ENCODE measurements at places on chromosomes 12 and 14.

- no peaks in the 10 kb centered on the region for H3K27me3 ChIP-seq
- no peak overlapping the region for H3K4me3 ChIP-seq
- no peaks in the 10 kb centered on the region for H3K36me3 ChIP-seq
- no peak overlapping the region for H3K27ac ChIP-seq
- no peak for DNase-seq
- H3K4me1 ChIP-seq: no peaks in the 10 kb centered on the region
Measured at GRCh38 chr12:79140711-79141110, 276.1 kb downstream of the SYT1 start.

DNA sequence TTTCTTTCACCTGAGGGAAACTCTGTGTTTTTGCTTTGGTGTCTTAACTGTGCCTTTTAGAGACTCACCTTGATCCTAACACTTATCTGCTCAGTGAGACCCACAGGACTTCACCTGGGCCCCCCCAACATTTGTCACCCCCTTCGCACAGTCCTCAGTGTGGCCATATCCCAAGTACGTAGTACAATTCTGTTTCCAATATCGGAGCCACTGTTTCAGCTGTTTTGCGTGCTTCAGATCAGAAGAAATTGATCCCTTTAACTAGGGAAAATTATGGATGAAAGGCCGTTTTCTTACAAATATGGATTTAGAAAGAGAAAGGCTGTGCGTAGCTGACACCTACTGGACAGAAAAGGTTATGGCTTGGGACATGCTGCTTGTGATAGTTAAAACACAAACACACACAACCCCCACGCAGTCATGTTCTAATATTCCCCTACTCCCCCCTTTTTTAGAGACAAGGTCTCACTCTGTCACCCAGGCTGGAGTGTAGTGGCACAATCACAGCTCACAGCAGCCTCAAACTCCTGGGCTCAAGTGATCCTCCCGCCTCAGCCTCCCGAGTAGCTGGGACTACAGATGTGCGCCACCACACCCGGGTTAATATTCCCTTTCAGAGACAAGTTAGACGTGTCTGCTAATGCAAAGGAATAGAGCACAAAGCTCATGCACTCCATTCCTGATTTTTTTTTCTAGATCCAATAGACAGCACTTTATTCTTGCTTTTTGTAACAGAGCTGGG, 3.6 kb upstream of the SLC7A8 start:
- no peak overlapping the region for H3K4me3 ChIP-seq
- peaks cover 5% of the 10 kb centered on the region for H3K4me1 ChIP-seq
- peak; percentile 88 for DNase-seq
- H3K27ac ChIP-seq: no peak overlapping the region
- no peaks in the 10 kb centered on the region for H3K27me3 ChIP-seq
- no peaks in the 10 kb centered on the region for H3K36me3 ChIP-seq

- peak; percentile 87 for DNase-seq
- peaks cover 45% of the 10 kb centered on the region for H3K4me1 ChIP-seq
- H3K27me3 ChIP-seq: no peaks in the 10 kb centered on the region
- H3K4me3 ChIP-seq: peak within 1 kb of the TSS; percentile 90
- no peaks in the 10 kb centered on the region for H3K36me3 ChIP-seq
- peak within 1 kb of the TSS; percentile 86 for H3K27ac ChIP-seq
Measured at GRCh38 chr14:64704143-64704742, at the start of gene PLEKHG3. PLEKHG3 (plus strand) TSS chr14:64704424; CDS start chr14:64727632, 23,208 bp downstream.

- H3K4me3 ChIP-seq: no peak overlapping the region
- no peak for DNase-seq
- H3K36me3 ChIP-seq: no peaks in the 10 kb centered on the region
- peaks cover 14% of the 10 kb centered on the region for H3K4me1 ChIP-seq
- H3K27me3 ChIP-seq: no peaks in the 10 kb centered on the region
Measured at GRCh38 chr14:99472937-99473336, 7.7 kb downstream of the SETD3 start.

DNA sequence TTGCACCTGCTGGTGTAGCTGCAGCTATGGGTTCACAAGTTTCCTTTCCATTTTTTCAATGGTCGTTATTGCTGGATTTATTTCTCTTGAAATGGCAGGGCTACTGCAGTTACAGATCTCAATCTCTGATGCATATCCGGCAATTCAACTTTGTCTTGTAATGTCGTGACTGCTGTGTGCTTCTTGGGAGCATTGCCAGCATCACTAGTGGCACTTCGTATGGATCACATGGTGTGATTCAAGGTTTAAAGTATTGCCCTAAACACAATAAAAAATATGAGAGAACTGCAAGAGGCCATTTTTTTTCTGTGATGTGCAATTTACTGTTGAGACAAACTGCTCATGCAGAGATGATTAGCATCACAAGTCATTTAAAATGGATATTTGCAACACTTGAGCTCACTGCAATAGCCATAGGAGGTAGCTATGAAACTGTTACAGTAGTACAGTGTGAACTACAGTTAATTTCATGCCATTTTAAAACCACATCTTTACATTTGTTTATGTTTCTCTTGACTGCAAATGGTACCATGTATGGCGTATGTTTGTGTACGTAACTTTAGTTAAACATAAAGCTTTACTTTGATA, 217.4 kb upstream of the PDE3A start:
- DNase-seq: peak; percentile 17
- H3K4me3 ChIP-seq: no peak overlapping the region
- no peaks in the 10 kb centered on the region for H3K27me3 ChIP-seq
- H3K36me3 ChIP-seq: no peaks in the 10 kb centered on the region

- H3K4me1 ChIP-seq: peaks cover 5% of the 10 kb centered on the region
- no peak overlapping the region for H3K4me3 ChIP-seq
- DNase-seq: peak; percentile 71
- H3K36me3 ChIP-seq: peaks cover 23% of the 10 kb centered on the region
- no peaks in the 10 kb centered on the region for H3K27me3 ChIP-seq
Measured at GRCh38 chr12:2854669-2855453, 2.0 kb downstream of the TEX52 start.

Data from stomach (tissue), 19 donors.